ENCODE measurements at places on chromosomes 13 and 19.
A peak's percentile ranks its signal among the peaks of the same experiment; 100 is the strongest.

- no peak for DNase-seq
Observed at GRCh38 chr13:101211261-101211660, 205.0 kb downstream of the NALCN start.

- no peak for DNase-seq
Observed at GRCh38 chr13:39483326-39483725, 119.7 kb downstream of the LHFPL6 start.

DNA sequence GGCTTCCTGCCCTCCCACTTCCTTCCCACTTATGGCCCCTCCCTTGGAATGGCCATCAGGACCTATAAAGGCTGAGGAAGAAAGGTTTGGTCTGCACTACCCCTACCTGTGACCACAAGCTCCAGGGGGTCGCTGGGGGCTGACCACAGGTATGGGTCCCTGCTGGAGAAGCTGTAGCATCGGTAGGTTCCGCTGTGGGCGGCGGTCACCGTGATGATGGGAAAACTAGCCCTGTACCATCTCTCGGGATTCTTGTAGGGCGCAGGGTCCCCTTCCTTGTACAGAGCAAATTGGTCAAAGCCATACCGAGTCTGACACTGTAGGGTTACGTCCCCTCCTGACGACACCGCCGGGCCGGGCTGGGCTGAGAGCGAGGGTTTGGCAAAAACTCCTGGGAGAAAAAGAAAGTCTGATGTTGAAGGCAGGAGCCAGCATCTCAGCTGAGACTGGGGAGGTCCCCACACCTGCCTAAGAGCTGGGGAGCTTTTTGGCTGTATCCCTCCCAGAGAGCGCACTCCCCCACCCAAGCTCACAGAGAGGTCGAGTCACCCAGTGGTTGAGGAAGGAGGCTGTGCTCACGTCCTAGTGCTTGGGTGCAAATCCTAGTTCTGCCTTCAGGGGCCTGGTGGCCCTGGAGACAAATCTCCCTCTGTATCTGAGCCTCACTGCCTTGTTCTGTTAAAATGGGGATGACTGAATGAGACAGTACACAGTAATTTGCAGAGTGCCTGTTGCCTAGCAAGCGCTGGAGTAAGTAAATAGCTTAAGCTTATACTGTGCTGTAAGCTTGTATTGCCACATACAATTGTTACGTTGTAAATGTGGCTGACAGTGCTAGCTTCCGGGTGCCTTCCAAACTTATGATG is 10.4 kb downstream of the GP6 start:
- DNase-seq, result peak; percentile 61

DNA sequence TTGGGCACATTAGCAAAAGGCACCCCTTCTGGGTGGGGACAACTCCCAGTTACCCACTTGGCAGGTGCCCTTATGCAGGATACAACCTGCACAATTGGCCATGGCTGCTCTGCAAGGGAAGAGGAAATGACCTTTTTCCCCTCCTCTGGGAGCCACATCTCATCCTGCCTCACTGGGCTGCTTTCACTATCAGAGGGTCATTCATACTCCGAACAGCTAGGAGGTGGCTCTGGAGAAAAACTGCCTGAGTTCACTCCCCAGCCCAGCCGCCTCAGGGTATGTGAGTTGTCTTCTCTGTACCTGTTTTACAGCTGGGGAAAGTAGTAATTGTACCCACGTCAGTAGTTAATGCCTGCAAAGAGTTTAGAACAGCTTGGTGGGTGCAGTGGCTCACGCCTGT is 7.1 kb upstream of the ACTN4 start:
- DNase-seq, result no peak

GRCh38 chr19:55486043-55486970 is 1.3 kb downstream of the NAT14 start:
- no peak for DNase-seq

GRCh38 chr19:13748169-13748828 is 16.0 kb upstream of the MRI1 start:
- no peak for DNase-seq

GRCh38 chr13:79295906-79296706 is 109.9 kb downstream of the RBM26 start:
- DNase-seq, result no peak

DNA sequence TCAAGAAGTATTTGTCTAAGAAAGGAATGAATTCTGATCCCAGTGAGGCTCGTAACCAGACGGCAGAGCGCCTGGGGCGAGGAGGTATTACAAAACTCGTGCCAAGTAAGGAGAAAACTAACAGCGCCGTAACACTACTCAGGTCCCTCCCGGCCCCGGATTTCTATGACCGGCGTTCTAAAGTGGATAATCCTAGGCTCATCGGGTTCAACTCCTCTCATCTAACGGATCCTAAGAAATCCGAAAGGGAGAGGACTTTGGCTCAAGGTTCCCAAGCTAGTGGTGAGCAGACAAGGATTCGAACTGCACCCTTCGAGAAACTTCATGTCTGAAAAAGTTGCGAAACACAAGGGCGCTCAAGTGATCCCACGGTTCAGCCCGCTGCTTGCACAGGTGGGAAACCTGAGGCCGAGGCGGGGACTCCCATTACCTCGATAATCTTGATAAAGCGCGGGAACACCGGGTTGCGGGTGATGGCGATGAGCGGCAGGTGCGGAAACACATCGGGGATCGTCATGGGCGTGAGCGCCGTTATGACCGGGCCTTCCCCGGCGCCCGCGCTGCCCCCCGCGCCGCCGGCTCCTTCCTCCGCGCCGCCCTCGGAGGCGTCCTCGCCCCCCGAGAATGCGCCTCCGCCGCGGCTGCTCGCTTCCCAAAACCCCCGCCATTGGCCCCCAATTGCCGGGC is 529 bp downstream of the LONP1 start:
- no peak for DNase-seq

DNA sequence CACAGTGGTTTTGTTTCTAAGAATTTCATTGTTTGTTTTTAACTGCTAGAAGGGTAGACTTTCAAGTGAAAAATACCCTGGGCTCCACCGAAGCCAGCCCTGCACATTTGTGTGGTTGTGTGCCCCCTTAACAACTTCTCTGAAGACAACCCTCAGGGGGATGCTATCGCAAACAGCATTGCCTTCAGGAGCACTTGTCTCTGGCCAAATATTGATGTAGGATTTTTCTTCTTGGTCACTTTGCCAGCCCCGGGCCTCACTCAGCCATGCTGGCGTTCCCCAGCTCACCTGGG is 69.2 kb upstream of the SERP2 start:
- no peak for DNase-seq

DNA sequence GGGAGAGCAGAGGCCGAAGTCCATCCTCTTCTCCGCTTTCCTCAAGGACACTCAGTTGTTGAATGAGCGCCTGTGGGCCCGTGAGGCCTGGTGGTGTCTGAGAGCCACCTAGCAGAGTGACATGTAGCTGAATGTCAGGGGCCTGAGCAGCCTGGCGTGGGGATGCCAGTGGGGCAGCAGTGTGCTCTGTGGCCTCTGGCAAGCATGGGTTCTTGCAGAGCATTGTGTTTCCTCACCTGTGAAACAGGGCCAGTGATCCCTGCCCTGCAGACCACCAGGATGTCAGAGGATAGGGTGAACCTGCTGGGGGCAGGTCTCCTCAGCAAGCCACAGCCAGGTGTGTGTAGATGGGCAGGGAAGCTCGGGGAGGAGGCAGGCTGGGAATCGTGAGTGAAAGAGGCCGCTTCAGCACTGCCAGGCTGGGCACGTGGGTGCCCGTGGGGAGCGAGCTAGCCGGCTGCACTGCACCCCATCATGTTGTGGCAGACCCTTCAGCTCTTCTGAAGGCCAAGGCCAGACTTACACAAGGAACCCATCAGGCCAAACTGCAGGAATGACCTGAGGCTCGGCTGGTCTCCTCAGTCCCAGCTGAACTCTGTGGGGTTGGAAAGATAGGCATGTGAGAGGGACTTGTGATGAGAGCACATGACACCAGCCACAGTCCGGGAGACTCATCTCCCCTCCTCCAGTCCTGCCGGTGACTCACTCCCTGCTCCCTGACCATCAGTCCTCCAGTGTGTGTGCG is 5.0 kb downstream of the PPP1R37 start:
- DNase-seq, result peak; percentile 14

DNA sequence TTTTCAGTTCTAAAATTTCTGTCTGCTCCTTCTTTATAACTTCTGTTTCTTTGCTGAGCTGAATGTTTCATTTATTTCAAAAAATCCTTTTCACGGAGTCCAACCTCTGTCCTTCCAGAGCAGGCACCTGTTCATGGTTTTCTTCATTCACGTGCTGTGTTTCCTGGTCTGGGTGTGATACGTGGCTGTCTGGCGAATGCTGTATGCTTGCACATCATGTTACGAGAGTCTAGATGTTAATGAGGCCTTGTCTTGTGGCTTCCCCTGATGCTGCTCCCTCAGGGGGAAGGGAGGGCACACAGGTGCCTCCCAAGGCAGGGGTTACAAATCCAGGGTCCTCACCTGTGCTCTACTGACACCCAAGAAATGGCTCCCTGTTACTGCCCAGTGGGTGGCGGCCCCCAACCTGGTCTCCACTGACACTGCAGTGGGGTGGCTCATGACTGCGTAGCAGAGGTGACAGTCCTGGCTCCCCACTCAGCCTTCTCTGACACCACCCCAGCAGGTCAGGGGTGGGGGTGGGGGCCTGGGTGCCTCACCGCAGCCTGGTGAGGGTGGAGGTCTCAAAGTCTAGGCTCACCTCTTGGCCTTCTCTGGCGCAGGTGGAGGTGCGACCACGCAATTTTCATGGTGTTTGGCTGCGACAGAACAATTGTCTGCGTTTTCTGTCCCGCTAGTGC is 20.1 kb upstream of the RAB20 start:
- DNase-seq, result no peak

- DNase-seq, result peak; percentile 35
Observed at GRCh38 chr13:32811297-32811800, 204.9 kb upstream of the KL start.

GRCh38 chr13:97648171-97648880 is 214.4 kb downstream of the RAP2A start:
- no peak for DNase-seq

DNA sequence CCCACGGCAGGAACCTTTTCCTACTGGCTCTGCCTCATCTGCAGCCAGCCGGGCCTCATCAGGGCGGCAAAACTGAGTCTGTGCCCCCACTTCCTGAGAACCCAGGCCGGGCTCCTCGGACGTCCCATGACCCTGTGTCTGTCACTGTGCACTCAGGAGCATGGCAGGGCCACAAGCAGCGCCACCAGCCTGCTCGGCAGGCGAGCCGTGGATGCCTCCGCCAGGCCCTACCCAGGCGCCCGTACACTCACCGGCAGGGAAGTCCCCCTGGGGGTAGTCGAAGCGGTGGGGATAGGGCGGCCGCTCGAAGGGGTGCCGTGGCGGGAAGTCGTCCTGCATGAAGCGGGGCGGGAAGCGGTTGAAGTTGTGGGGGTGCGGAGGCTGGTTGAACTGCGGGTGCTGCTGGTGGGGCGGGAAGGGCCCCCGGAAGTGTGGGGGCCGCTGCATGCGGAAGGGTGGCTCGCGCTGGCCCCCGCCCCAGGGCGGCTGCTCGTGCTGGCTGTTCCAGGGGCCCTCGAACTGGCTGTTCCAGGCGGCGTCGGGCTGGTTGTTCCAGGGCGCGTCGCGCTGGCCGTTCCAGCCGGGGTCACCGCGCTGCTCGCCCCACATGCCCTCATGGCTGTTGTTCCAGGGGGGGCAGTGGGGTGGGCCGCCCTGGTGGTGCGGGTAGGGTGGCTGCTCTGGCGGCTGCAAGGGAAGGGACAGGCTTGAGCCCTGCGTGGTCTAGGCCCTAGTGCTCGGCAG is 17.1 kb downstream of the CHERP start:
- no peak for DNase-seq

- no peak for DNase-seq
Observed at GRCh38 chr19:41563854-41564514, 12.0 kb upstream of the CEACAM21 start.

GRCh38 chr13:102236341-102236740 is 165.5 kb downstream of the FGF14 start:
- DNase-seq, result no peak

DNA sequence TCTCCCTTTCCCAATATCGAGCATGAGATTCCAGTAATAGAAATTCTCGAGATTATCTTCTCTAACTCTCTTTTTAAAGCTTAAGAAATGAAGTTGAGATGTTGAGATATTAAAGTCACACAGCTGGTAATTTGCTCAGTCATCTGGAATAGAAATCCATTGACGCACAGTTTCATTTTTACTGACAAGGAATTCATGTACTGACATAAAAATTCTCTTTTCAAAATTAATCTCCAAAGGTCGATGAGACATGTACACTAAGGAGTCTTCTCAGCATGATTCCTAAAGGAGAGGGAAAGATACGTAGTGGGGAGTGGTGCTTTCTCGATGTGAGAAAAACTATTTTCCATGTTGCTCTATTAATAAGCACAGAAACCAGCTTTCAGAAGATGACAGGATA is 1639.5 kb upstream of the MIR17HG start:
- no peak for DNase-seq

DNA sequence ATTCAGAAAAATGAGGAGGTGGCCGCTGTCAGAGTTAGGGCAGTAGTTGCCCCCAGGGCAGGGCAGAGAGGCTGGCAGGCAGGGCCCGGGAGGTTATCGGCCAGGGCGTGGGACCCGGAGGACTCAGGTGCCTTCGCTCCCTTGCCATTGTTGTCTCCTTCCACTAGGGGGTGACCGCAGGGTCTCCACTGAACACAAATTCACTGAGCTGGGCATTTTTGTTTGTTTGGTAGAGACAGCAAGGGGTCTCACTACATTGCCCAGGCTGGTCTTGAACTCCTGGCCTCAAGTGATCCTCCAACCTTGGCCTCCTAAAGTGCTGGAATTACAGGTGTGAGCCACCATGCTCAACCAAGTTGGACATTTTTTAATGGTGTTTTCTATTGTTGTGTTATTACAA is 25.1 kb downstream of the CARS2 start:
- peak; percentile 32 for DNase-seq

- no peak for DNase-seq
Observed at GRCh38 chr19:48897181-48897580, 1.4 kb downstream of the TULP2 start.
